ENCODE measurements at places on chromosomes 3 and 15.

GRCh38 chr3:177251755-177252154, 54.5 kb upstream of the TBL1XR1 start:
- no peak for DNase-seq

GRCh38 chr3:131403216-131403895, 21.8 kb downstream of the NUDT16 start:
- no peak for DNase-seq

DNA sequence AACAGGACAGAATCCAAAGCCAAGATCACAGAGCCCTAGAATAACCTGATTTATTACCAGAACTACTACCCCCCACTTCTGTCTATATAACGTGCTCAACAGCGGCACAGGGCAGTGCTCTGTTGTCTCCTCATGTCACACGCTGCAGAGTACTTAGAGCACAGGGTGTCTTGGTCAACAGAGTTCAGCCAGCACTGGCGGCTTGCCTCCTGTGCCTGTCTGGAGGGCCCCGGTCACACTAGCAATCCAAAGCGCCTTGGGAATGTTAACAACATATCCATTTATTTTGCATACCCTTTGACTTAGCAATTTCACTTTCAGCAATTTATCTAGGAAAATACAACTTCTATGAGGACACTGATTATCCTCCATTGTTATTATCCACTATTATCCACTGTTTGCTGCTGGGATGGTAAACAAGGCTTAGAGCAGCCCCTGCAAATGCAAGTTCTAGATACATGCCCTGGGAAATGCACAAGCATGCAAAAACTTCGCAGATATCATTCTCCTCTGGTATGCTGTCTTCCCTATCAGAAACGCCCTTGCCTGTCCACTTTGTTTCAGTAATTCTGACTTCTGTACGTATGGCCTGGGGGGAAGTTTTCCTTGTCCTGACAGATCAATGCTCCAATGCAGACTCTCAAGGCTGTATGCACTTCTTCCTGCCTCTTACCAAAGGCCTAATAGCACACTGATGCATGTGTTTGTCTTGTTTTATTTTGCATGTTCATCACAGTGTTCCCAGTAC, 86.2 kb upstream of the OCA2 start:
- DNase-seq = no peak

DNA sequence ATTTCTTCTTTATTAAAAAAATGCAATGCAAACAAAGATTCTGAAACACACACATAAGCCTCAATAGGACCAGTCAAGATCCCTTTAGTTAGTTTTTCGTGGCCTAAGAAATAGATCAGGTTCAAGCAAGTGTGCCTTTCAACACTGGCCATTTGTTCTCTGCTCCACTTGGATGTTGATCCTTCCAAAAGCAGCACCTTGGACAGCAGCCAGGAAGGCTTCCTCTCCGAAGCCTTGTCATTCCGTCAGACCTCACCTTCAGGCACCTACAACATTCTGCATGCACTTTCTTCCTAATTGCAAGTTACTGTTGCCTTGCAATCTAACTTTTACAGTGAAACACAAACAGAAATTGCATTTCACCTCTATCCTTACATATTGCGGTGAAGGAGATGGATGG, 155.9 kb upstream of the FEZF2 start:
- DNase-seq = no peak

DNA sequence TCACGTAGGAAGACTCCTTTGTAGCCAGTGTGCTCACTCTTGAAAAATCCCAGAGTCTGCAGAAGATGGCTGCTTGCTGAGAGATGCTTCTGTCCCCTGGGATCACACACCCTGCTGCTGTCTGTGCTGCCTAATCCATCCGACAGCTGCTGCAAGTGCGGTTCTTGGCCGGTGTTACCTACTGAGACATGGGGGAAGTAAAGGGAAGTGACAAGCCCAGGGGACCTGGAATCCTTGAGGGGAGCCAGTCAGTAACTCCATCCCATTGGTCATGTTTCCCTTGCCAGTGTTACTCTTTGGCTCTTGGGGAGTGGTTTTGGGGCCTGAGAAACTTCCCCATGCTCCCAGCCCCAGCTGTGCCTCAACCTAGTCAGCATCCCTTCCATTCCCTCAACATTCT, 8.3 kb upstream of the CPNE9 start:
- no peak for DNase-seq

DNA sequence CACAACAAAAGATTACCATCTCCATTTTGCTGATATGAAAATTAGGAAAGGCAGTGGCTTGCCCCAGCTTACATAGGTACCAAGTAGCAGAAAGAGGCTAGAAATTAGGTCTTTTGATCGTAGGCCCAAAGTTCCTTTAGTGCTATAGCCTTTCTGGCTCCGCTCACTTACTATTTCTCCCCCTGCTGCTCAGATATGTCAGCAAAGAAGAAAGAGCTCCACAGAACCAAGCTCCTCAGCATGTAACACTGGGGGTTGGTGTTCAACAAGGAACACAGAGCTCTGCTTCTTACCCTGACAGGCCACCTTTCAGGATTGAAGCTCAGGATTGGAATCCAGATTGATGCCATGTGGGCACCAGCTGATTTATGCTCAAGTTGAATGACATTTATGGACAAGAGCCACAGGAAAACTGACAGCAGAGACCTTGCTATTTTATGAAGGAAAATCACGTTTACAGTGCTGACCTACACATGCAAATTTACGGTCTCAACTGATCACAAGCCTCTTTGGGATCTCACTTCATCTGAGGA, 6.1 kb upstream of the IL12A start:
- DNase-seq = no peak

DNA sequence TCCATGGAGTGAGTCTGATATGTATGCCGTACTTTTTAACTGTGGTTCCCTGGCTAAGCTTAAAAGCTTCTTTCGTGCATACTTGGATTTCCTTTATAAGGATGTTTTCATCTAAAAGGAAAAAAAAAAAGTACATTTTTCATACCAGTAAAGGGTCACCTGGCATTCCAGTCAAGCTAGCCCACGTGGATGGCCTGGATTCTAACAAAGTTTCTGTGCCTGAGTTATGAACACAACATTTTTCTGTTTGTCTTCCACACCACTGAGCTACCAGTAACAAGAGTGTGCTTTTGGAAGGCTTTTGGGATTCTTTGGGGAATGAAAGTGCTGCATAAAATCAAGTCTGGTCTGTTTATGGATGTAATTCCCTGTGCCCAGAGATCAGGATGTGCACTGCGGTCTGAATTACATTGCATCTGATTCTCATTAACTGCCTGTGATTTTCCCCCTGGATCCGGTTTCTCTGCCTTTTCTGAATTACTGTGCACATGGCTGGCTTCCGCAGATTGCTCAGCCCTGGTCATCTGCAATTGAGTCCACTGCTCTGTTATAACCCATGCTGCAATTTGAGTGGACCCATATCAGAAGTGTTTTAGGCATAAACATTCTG, 38.2 kb upstream of the MAGI1 start:
- no peak for DNase-seq

DNA sequence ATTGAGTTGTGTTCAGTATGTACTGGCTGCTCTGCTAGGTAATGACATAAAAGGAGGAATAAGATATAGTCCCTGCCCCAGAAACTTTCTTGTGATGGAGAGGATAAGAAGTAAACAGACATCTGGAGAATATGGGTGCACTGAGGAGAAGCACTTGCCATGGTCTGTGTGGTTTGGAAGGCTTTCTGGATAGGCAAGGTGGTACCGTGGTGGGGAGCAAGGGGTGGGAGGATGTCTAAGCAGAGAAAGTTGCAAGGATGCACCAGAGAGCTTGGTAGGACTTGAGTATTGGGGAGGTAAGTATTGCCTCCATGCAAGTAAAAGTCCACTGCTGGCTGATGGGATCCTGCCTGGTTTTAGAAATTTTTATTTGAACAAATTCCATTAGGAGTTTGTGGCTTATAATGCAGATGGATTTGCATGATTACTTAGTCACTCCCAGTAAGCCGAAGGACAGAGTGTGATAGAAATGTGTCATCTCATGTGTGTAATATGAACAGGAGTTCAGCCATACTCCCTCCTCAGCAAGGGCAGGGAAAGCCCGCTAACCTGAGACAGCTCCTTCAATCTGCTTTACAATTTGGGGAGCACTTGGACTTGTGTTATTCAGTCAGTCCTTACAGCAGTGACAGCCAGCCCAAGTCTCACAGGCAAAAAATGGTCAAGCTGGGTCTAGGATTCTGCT, 53.6 kb downstream of the CLSTN2 start:
- DNase-seq = no peak

DNA sequence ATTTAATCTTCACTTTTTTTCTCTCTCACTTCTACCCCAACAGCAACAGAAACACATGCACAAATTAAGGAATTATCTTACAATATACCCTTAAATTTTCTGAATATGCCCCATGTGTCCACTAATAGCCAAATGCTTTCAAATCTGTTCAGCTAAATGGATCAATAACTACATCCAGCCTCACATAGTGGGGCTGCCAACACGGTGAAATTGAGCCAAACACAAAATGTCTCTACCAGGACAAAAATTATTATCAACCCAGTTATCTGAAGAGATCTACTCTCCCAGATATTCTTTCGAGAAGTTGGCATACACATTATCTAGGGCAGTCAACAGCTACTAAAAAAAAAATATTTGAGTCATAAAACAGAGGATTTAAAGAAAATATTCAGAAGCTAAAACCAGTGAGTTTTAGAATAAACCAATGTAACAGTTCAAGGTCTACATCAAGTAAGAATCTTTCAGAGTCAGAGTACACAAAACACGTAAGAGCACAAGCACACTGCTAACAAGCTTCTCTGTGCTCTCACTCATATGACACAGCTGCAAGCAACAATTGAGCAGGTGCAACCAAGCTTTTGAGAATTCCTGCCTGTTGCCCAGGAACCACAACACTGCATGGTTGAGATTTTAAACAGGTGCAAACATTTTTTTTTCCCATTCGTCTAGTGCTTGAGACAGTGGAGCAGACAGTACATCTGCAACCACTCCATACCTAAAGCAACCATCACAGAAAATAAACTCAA, 247.7 kb downstream of the ZBTB20 start:
- no peak for DNase-seq

DNA sequence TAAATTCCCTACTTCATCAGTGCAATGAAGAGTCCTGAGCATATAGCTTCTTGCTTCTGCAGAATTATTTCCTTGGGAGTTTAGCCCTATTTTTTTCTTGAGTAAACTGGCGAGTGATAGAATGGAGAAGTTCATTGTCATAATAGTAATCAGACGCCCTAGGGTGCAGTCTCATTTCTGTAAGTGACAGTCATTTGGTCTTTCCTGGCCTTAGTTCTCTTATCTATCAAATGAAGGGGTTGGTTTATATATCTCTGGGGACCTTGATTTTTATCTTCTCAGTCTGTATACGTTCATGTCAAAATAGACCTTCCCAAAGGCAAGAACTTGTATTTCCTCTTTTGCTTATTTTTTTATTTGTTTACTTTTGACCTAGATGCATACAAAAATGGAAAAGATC, 9.9 kb upstream of the ALPK3 start:
- DNase-seq = no peak

DNA sequence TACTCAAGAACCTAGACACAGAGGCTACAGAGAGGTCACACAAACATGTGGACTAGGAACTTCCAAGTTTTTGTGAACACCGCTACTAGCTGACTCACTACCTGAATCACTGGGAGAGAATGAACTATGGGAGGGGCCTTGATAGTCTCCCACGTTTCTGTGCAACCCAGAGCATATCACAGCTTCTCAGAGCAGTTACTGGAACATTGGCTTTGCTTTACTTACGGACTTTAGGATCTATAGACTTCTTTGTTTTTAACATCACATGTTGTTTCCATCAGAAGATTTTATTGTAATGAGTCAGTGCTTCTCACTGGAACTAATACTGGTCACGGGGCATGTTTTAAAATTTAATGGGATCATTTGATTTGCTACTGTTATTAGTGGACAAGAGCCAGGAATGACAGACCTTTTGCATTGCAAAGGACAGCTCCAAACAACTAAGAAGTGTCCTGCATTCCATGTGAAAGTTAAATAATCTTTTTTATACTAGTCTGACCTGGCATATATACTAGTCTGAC, 35.6 kb downstream of the RTP4 start:
- no peak for DNase-seq

- DNase-seq = no peak
Measured at GRCh38 chr15:89452330-89452836, 44.0 kb downstream of the RHCG start.

GRCh38 chr3:39108200-39108710, 775 bp downstream of the TTC21A start:
- peak; percentile 71 for DNase-seq

DNA sequence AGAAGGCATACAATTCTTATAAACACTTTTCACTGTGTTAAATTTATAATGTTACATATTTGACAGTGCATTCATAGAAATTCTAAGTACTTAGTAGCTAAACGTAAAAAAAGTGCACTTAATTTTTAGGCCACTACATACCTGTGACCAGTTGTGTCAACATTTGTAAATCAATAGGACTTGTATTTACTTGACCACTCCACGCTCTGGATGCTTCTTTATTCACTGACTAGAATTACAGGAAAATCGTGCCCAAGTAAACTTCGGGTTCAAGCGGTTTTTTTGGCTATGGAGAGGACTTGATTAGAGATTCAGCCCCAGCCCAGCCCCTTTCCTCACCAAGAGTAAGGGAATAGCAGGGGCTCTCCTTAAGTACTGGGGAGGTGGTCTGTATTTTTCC, 21.8 kb downstream of the WDR53 start:
- DNase-seq = no peak

GRCh38 chr15:83850015-83850414, 196.1 kb downstream of the ADAMTSL3 start:
- DNase-seq = no peak

GRCh38 chr3:90015688-90016356, 908.4 kb downstream of the EPHA3 start:
- no peak for DNase-seq

- DNase-seq = no peak
Measured at GRCh38 chr3:132726341-132726823, 4.2 kb upstream of the NPHP3 start.

GRCh38 chr3:142930463-142930862, 33.0 kb downstream of the PAQR9 start:
- no peak for DNase-seq

DNA sequence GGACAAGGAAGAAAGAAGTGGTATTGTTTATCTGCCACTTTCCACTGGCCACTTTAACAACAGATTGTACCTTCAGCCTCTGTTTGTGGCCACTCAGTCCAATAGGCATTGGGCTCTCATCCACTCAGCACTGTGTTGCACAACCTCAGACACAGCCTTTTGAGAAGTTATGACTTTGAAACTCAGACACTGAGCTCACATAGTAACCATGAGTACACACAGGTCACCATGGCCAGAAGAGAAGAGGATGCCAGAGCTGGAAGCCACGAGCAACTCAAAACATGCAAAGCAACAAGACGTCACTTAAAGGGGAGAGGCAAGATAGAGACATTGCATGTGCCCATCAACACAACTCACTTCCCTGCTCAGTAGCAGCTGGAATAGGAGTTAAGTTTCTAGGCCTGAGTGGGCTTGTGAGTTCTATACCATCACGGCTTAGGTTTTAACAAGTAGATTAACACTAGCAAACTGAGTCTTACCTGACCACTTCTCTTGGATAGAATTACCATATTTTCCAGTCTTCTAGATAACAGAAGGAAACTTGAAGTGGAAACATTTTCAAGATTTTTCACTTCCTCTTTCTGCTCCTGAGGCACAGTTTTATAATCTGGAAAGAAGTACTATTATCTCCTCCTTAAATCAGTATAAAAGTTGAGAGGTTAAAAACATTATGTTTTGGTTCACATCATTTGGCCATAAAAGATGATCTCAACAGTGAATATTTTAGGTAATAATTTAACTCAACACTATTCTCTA, 103.5 kb downstream of the IMPG2 start:
- no peak for DNase-seq

- DNase-seq = no peak
Measured at GRCh38 chr15:65195548-65195923, 10.4 kb upstream of the CLPX start.
